Sciatic nerve (tissue), 2 donors: ENCODE measurements at places on chromosomes 7 and 10. TPM values are rescaled to one million over a fixed set of nuclear protein-coding genes. Genes with fewer than 3 reads are reported as not detected.
A peak's percentile ranks its signal among the peaks of the same experiment; 100 is the strongest.

Gene XRCC2
- total RNA-seq, result 0.58 TPM

DNA sequence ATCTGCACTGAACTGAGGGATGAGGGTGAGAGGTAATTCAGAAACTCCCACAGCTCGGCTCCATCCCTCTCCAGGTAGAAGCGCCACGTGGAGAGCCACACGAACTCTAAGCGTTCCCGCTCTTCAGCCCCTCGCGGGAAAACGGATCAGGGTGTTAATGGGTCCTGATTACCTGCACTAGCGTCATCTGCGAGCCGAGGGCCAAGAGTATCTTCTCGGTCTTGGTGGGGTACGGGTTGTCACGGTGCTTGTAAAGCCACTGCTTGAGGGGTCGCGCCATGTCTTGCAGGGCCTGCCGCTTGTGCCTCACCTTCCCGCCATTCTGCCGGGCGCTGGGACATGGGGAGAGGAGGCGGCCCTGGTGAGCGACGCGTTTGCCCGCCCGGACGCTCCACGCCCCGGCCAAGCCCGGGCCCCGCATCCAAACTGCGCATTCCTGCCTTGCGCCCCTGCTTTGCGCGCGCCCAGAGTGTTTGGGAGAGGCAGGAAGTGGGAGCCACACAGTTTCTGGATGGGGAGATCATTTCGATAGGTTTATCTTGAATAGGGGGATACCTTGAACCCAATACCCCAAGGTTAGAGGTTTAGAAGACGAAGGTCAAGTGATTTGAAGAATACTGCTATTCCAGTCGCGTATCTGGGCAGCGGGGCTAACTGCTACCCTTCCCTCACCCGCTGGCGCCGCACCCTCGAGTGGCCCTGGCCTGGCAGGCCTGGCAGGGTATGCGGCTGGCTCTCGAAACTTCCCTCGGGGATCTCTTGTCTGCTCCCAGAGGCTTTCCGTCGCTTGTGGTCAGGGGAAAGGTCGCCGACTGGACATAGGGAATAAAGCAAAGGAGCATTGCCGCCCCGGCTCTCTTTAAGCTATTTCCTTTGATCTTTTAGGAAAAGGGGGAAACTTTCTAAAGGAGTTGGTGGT, 4.2 kb downstream of the MKX start:
- DNase-seq, result no peak

DNA sequence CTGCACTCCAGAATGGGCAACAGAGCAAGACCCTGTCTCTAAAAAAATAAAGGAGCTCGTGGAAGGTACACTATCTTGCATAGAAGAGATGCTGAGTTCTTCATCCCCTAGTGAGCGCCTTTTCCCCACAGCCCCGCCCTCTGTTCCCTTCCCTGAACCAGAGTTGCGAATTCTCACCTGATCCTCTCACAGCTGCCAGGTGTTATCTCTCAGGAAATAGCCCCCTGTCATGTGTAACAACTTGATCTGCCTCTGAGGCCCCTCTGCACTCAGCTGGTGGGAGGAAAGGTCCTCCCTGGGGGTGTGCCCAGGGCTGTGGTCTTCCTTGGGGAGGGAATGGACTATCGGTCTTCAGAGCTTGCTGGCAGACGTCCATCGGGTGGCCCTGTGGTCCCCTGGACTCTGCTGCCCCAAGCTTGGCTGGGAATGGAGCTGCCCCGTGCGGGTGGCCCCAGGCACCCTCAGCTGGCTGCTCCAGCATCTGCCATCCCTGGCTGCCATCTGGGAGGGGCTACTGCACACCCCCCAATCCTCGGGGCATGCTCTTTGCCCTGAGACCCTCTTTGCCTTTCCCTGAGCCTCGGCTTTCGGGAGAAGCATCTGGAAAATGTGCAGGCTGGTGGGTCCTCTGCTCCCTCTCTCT, 21.7 kb upstream of the BNIP3 start:
- DNase-seq, result no peak

Gene SLC16A9
- total RNA-seq, result 1.8 TPM

Gene CLRN3
- not detected for total RNA-seq

Gene MYL10
- total RNA-seq, result not detected

DNA sequence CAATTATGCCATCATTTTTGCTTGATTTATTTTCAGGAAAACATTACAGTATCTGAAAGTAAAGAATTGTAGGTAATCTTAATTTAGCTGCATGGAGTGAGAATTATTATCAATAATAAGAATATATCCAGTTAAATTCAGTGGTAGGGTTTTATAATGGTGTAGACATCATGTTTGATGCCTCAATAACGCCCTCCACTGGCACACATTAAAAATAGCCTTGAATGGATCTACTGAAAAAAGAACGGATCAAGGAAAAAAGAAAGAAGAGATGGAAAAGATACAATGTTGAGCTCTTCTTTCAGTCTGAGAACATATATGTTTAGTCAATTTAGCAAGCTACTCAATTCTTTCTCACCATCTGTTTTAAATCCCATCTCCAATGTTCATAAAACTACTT, 319.2 kb downstream of the CDC14C start:
- DNase-seq, result no peak

Gene MET
- 60.7 TPM for total RNA-seq

- DNase-seq, result peak; percentile 96
These were observed 370 bp upstream of the EZH2 start for GRCh38 chr7:148884299-148885022.
